T-helper 17 cell (primary cell): ENCODE measurements at places on chromosomes 1 and 21. TPM values are rescaled to one million over a fixed set of nuclear protein-coding genes. Genes with fewer than 3 reads are reported as not detected.

DNA sequence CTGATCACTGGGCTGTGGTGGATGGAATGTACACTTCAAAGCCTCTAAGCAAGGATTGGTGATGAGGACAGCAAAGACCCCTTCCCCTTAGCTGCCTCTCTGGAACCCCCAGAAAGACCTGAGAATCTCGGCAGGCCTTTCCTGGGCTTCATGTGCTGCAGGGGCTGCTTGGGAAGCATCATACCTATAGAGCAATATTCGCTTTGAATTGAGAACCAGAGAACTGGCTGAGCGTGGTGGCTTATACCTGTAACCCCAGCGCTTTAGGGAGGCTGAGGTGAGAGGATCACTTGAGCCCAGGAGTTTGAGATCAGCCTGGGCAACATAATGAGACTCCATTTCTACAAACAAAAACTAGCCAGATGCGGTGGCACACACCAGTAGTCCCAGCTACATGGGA is 22.0 kb downstream of the CSF1 start:
- DNase-seq: no peak

- no peak for DNase-seq
Observed at GRCh38 chr1:1538989-1539309, 1.5 kb downstream of the TMEM240 start.

- no peak for DNase-seq
Observed at GRCh38 chr1:161506336-161507223, 1.3 kb downstream of the FCGR2A start.

NDC1 gene
- total RNA-seq: 5.4 TPM

C1orf74 gene
- total RNA-seq: 0.42 TPM

NMNAT2 gene
- not detected for total RNA-seq

SRSF11 gene
- 325 TPM for total RNA-seq

SLC26A9 gene
- total RNA-seq: not detected
